Breast epithelium (tissue), 4 donors: ENCODE measurements at places on chromosomes 3 and 15. TPM values are rescaled to one million over a fixed set of nuclear protein-coding genes. Genes with fewer than 3 reads are reported as not detected.

- H3K4me1 ChIP-seq = no peaks in the 10 kb centered on the region
- DNase-seq = no peak
Observed at GRCh38 chr3:146895026-146895749, 290.0 kb upstream of the PLSCR5 start.

GRCh38 chr3:178778589-178778988, 242.4 kb downstream of the KCNMB2 start:
- no peaks in the 10 kb centered on the region for H3K4me1 ChIP-seq
- H3K27ac ChIP-seq = no peak overlapping the region
- H3K27me3 ChIP-seq = no peaks in the 10 kb centered on the region
- no peaks in the 10 kb centered on the region for H3K36me3 ChIP-seq
- DNase-seq = no peak
- no peak overlapping the region for H3K4me3 ChIP-seq

DNA sequence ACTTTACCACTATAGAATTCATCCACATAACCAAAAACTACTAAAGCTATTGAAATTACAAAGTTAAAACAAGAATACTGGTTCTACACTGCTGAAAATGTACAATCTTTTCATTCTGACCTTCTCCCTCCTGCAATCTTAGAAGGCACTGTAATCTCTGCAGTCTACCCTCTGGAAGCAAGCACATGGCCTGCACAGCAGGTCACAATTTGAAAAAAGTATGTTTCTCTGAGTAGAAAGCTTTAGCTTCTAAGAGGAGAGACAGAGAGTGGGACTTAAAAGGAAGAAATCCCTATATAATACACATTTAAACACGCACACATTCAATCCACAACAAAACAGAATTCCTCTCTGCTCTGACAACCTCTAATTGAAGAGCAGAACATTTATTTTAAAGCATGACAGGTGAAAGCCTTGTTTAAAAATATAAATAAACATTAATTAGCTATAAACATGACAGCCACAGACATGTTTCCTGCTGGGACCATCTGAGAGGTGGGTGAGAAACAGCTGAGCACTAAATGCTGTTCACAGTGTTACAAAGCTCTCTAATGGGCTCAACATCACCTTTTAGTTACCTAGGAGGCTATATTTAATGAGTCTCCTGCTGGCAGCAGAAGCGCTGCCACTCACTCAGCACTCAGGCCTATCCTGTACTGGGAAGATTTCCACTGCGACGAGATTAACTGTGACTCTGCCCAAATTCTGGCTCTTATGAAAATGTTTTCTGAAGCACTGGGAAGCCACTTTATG, 447.4 kb downstream of the AGBL1 start:
- H3K27ac ChIP-seq = no peak overlapping the region
- H3K4me1 ChIP-seq = no peaks in the 10 kb centered on the region
- no peak overlapping the region for H3K4me3 ChIP-seq
- DNase-seq = no peak

GRCh38 chr3:178048768-178049167, 487.5 kb upstream of the KCNMB2 start:
- no peaks in the 10 kb centered on the region for H3K4me1 ChIP-seq
- H3K4me3 ChIP-seq = no peak overlapping the region
- no peak overlapping the region for H3K27ac ChIP-seq
- no peaks in the 10 kb centered on the region for H3K27me3 ChIP-seq
- no peak for DNase-seq
- H3K36me3 ChIP-seq = no peaks in the 10 kb centered on the region

SNRPN gene
- 127 TPM for total RNA-seq

GRCh38 chr3:128436214-128436613, 30.5 kb downstream of the DNAJB8 start:
- no peaks in the 10 kb centered on the region for H3K27me3 ChIP-seq
- no peaks in the 10 kb centered on the region for H3K4me1 ChIP-seq
- DNase-seq = no peak

DNA sequence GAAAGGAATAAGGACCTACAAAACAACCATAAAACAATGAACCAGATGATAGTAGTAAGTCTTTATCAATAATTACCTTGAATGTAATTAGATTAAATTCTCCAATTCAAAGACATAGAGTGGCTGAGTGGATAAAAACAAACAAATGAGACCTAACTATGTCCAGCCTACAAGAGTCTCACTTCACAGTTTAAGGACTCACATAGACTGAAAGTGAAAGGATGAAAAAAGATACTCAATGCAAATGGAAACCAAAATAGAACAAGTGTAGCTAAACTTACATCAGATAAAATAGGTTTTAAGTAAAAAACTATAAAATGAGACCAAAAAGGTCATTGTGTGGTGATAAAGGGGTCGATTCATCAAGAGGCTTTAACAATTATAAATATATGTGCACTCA, 21.9 kb upstream of the NR1I2 start:
- H3K36me3 ChIP-seq = no peaks in the 10 kb centered on the region
- H3K27me3 ChIP-seq = no peaks in the 10 kb centered on the region
- no peak for DNase-seq
- no peak overlapping the region for H3K4me3 ChIP-seq
- H3K4me1 ChIP-seq = no peaks in the 10 kb centered on the region

GRCh38 chr15:95327183-95327525, 1003.3 kb upstream of the NR2F2 start:
- DNase-seq = no peak
- no peaks in the 10 kb centered on the region for H3K36me3 ChIP-seq
- H3K4me3 ChIP-seq = peak overlapping the region; percentile 44
- H3K4me1 ChIP-seq = no peaks in the 10 kb centered on the region
- H3K27me3 ChIP-seq = no peaks in the 10 kb centered on the region
- peak overlapping the region; percentile 88 for H3K27ac ChIP-seq

DNA sequence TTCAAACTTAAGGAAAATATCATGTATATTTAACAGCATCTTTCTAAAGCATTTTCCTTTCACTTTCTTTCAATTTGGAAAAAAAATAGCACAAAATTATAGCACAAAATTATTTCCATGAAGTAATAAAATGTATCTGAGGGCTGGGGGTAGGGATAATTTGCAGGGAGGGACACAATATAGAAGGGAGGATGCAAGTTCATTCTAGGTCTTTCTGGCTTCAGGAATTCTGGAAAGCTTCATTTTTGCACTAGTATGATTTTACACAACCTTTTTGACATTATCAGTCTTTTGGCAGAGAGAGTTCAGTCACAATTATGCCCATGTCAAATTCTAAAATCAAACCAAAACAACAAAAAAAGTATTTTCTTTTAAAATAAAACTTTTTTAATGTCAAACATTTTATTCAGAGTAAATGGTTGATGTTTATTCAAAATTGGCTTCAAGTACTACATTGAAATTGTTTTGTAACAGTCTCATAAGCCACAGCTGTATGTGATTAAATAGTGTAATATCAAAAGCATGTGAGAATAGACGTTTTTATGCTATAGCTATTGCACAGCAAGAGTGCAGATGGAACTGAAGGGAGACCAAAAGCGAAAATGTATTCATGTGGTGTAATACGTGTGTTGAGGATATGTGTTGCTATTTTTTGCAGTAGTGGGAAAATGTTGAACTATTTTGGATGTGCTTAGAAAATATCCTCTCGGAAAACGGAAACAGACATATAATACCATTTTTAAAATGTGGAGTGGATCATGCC, 5.8 kb downstream of the RBMS3 start:
- no peaks in the 10 kb centered on the region for H3K4me1 ChIP-seq
- peak overlapping the region; percentile 86 for H3K27ac ChIP-seq
- H3K4me3 ChIP-seq = peak overlapping the region; percentile 65
- no peaks in the 10 kb centered on the region for H3K36me3 ChIP-seq

DNA sequence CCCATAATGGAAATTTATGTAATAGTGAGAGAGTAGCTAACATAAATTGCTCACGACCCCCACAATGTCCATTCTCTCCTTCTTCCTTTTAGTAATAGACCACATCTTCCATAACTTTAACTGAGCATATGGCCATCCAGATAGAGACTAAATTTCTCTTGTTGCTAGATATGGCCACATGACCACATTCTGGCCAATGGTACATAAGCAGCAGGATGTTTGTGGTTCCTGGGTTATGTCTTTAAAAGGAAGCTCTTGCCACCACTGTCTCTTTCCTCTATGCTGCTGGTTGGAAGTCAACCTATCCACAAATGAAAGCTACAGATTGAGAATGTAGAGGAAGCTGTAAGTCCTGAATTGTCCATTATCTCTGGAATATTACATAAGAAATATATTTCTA, 59.7 kb upstream of the NPHP3 start:
- H3K27ac ChIP-seq = no peak overlapping the region
- no peak for DNase-seq
- no peaks in the 10 kb centered on the region for H3K27me3 ChIP-seq
- H3K36me3 ChIP-seq = no peaks in the 10 kb centered on the region

DNA sequence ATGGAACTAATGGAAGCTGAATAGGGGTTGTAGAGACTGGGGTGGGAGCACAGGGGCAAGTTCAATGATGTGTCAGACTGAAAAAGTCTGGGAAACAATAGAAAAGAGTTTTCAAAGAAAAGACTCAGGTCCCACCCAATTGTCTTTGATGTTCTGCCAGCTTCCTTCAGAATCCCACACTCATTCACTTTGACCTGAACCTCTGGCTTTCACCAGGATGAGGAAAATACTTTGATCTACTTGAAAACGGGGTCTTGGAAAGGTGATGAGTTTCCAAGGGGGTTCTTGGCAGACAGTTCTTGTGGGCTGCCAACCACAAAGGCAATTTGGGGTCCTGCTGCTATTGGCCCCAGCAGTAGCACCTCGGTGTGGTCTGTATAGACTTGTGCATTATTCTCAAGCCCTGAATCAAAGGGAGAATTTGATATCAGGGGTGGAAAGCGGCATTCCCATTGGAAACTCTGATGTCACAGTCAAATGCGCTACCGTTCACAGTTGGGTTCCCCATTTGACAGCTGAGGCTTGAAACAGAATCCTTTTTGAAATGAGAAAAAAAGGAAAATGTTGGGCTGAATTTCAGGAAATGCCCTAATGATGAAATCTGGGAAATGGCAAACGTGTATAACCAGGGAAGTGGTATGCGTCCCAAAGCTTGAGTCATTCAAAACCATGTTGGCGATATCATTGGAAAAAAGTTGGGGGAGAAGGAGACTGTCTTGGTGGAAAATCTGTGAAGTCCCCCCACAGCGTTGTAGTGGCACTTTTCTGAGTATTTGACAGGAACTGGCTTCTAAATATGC, 229.2 kb upstream of the LRTM1 start:
- no peak overlapping the region for H3K4me3 ChIP-seq
- no peaks in the 10 kb centered on the region for H3K27me3 ChIP-seq
- no peaks in the 10 kb centered on the region for H3K36me3 ChIP-seq
- H3K4me1 ChIP-seq = no peaks in the 10 kb centered on the region
- H3K27ac ChIP-seq = no peak overlapping the region

DNA sequence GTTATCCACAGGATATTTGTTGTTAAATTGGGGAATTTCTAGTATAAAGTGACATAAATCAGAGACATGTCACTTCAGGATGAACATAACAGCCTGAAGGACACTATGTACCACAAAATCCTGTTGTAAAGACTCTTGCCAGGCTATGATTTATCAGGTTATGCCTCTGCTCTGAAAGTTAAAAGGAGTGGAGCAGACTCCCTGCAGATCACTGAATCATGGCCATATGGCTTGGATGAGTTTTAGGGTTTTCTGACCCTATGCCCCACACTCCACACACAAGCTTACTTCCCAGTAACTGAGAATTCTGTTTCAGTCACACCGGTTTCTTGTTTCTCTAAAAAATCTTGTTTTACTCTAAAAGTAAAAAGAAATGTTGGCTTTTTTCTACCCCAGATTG, 869.4 kb downstream of the NAALADL2 start:
- no peak overlapping the region for H3K27ac ChIP-seq
- no peaks in the 10 kb centered on the region for H3K27me3 ChIP-seq
- no peak for DNase-seq
- H3K4me3 ChIP-seq = no peak overlapping the region
- H3K36me3 ChIP-seq = no peaks in the 10 kb centered on the region

- no peak overlapping the region for H3K27ac ChIP-seq
- H3K36me3 ChIP-seq = no peaks in the 10 kb centered on the region
- no peak overlapping the region for H3K4me3 ChIP-seq
- no peaks in the 10 kb centered on the region for H3K27me3 ChIP-seq
- H3K4me1 ChIP-seq = no peaks in the 10 kb centered on the region
Observed at GRCh38 chr3:103218793-103219192, 784.0 kb downstream of the ZPLD1 start.

GRCh38 chr3:169147238-169148008, 516.1 kb downstream of the MECOM start:
- H3K36me3 ChIP-seq = no peaks in the 10 kb centered on the region
- DNase-seq = no peak
- H3K4me3 ChIP-seq = peak overlapping the region; percentile 44

MAP1A gene
- 2.8 TPM for total RNA-seq

SCN11A gene
- total RNA-seq = 0.15 TPM

CLDN11 gene
- 28.8 TPM for total RNA-seq

DNA sequence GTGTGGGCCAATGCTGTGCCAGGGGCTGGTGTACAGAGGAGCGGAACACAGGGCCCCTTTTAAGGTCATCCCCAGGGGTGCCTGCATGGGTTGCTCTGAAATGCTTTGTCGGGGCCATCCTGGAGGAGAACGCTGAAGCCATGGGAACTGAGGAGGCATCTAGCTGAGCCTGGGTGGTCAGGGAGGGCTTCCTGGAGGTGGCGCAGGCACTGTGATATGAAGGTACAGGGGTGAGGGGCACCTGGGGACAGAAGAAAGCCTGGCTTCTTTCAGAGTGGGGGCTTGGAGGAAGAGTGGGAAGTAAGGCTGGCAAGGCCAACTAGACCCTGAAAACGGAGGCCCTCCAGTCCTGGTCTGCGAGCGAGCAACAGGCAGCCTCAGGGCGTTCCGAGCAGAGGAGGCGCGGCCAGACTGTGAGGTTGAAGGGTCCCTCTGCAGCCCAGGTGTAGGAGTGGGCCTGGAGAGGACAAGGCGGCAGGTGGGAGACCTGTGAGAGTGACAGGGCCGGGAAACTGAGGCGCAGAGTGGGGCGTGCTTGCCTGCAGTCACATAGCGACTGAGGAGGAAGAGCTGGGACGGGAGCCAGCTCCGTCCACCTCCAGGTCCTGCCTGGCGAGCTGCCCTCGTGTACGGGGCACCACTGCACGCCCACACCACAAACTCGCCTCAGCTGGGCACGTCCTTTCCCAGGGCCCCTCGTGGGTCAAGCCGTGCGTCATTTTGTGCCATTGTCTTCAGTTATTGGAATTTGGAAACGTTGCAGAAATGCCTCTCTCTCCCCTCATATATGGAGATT, 4.1 kb downstream of the FBLN2 start:
- no peak overlapping the region for H3K4me3 ChIP-seq
- no peaks in the 10 kb centered on the region for H3K36me3 ChIP-seq
- H3K4me1 ChIP-seq = no peaks in the 10 kb centered on the region
- DNase-seq = no peak

GRCh38 chr3:111070772-111071256, 802 bp upstream of the NECTIN3 start:
- no peak for DNase-seq
- peaks cover 3% of the 10 kb centered on the region for H3K4me1 ChIP-seq
- H3K27me3 ChIP-seq = no peaks in the 10 kb centered on the region
- no peaks in the 10 kb centered on the region for H3K36me3 ChIP-seq
- H3K4me3 ChIP-seq = peak overlapping the region; percentile 90

- no peaks in the 10 kb centered on the region for H3K27me3 ChIP-seq
- no peak overlapping the region for H3K4me3 ChIP-seq
- no peaks in the 10 kb centered on the region for H3K4me1 ChIP-seq
- DNase-seq = no peak
- H3K36me3 ChIP-seq = no peaks in the 10 kb centered on the region
Observed at GRCh38 chr3:193757457-193757856, 164.4 kb downstream of the OPA1 start.

- H3K4me1 ChIP-seq = peaks cover 4% of the 10 kb centered on the region
- no peak for DNase-seq
- peak overlapping the region; percentile 86 for H3K27ac ChIP-seq
- H3K4me3 ChIP-seq = no peak overlapping the region
- H3K36me3 ChIP-seq = no peaks in the 10 kb centered on the region
Observed at GRCh38 chr3:52072020-52072419, 15.6 kb upstream of the DUSP7 start.
